ENCODE measurements at places on chromosomes 16 and 17.
A peak's percentile ranks its signal among the peaks of the same experiment; 100 is the strongest.

- DNase-seq: no peak
Observed at GRCh38 chr17:1583556-1583955, 21.0 kb upstream of the PITPNA start.

GRCh38 chr16:85136702-85137322 is 24.5 kb upstream of the CIBAR2 start:
- no peak for DNase-seq

DNA sequence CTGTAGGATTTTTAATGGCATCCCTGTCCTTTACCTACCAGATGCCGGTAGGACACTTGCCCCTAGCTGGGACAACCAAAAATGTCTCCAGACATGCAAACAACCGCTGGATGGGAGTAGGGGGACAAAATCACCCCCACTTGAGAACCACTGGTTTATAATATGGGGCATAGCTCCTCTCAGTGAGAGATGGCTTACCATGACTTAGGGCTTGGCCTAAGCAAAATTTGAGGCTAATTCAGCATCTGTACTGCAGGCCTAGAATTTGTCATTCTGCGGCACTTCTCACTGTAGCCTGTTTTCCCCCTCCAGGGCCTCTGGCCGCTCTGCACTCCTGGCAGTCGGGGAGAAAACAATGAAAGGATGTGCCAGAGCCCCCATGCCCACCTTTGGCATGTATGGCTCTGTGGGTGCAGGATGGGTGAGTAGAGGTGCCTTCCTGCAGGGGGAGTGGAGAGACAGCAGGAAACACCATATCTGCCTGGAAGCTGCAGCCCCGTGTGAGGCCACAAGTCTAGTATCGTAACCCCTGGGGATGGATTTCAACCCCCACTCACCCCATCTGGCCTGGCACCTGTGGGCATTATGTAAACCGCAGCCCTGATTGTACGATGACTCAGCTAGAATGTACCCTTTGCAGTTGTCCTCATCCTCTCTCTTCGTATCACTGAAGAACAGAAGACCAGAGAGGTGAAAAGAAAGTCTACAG is 268.1 kb downstream of the SOX9 start:
- DNase-seq: no peak

DNA sequence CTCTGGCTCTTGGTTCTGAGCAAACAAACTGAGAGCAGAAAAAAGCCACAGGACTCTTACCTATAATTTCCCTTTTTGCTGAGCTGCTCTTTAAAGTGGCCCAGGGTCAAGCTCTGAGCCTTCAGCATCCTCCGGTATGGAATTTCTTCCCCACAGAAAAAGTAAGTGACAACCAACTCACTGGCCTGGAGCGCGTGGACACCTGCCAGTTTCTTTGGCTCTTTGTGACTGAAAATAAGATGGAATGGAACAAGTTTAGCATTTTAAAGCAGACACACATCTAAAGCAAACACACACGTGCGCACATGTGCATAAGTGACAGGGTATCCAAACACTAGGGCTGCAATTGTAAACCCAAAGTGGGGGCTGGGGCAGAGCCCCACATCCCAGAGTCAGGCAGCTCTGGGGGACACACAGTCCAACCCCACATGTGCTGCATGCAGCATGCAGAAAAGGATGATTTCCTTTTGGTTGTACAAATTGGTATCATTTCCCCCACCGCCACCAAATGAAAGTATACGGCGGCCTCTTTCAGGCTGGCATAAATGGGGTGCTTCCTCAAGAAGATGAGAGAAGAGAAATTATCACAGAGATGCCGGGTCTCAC is 27.5 kb downstream of the AXIN2 start:
- no peak for DNase-seq

DNA sequence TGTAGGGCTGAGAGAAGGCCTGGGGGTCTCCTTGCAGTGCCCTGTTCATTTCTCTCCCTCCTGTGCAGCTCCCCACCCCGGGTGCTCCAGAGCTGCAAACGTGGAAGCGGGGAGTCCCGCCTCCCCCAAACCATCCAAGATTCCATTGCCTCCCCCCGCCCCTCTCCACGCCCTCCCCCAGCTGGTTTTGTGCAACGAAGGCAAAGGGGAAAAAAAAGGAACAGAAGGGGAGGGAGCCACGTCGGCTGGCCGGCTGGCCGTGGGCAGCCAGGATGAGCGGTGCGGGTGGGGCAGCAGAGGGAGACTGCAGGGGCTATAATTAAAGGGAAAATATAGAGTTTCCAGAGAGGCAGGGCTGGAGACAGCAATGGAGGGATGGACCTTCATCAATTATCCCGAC is 1.7 kb upstream of the COL1A1 start:
- peak; percentile 3 for DNase-seq

GRCh38 chr16:23948949-23949411 is 113.2 kb downstream of the PRKCB start:
- DNase-seq: peak; percentile 68

DNA sequence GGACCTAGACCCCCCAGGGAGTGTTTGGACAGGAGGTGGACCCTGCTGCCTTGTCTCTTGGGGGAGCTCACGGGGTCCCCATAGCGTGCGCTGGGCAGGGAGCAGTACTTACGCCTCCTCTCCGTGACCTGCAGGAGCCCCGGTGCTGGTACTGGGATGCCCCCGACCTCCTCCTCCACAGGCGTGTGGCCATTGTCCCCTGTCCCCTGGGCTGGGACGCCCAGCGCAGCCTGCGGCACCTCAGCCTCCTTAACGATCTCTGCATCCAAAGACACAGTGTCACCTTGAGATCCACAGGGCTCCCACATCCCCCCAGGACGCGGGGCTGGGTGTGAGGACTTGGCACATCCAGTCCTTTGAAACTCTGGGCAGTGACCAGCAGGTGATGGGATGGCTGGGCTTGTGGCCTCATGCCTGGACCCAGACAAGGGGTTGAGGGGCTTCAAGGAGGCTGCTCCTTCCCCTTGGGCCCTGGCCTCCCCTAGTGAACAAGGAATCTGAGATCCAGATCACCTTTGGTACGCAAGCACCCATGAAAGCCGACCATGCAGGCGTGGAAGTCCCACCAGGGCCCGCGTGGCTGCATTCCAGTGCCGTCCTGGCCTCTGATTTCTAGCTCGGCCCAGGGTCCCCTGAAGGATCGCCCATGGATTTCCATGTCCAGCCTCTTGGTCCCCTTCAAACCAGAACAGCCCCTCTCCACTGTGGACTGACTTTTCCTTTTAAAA is 9.9 kb downstream of the DBNDD1 start:
- no peak for DNase-seq

DNA sequence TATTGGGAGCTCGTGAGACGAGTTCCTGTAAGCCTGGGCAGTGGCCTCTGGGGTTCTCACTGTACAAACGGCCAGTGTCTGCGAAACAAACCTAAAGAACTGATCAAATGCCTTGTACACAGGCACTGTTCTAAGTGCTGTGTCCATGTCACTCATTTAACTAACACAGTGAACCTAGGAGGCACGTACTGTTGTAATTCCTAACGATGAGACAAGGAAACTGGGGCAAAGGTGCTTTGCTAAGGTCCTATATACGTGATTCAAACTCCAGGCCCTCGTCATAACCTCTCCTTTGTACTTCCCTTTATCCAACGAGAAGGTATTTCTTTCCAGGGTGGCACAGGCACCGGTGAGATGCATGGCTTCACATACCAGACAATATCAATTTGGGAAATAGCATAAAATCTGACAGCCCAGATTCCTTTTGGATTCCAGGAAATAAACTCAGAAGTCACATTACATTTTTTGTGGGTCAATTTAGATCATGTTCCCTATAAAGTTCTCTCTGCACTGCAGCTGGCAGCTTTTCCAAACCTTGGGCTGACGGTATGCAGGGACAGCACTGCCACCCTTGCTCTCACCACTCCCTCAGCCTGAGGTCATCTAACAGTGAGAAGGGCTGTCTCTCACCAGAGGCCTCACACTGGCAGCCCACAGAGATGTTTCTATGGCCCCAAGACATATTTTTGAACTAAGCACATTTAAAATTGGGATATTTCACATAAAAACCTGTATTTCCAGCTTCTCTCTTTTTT is 18.3 kb downstream of the GLYR1 start:
- DNase-seq: no peak
